ENCODE measurements at places on chromosomes 7 and 10.

- no peak for DNase-seq
Measured at GRCh38 chr7:118583641-118584040, 359.1 kb downstream of the ANKRD7 start.

GRCh38 chr10:126110489-126111180 is 214.3 kb downstream of the FANK1 start:
- DNase-seq, result no peak

DNA sequence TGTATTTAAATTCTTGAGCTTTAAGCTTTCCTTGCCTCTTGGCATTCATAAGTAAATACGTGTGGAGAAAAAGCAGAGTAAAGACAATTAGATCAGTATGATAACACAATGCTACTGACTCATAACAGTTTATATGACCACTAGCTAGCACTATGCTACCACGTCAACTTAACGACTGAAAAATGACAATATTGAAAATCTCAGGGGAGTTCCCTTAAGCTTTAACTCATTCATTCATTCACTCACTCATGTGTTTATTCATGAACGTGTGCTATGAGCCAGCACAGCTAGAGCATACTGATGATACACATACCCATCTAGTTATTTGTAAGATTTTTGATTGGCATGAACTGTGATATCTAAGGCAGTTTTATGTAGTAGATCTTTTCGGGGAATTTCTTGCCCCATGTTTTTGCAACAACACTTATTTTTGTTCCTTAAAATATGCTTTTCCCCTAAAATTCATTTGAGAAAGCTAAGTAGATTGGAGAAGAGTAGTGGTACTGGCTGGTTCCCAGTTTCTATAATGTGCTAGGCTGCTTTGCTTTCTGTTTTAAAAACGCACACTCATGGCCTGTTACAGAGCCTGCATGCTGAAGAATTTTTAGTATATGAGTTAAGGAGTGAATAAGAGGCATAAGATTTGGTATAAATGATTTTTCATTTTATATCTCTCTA is 57.4 kb upstream of the ACBD5 start:
- DNase-seq, result no peak

DNA sequence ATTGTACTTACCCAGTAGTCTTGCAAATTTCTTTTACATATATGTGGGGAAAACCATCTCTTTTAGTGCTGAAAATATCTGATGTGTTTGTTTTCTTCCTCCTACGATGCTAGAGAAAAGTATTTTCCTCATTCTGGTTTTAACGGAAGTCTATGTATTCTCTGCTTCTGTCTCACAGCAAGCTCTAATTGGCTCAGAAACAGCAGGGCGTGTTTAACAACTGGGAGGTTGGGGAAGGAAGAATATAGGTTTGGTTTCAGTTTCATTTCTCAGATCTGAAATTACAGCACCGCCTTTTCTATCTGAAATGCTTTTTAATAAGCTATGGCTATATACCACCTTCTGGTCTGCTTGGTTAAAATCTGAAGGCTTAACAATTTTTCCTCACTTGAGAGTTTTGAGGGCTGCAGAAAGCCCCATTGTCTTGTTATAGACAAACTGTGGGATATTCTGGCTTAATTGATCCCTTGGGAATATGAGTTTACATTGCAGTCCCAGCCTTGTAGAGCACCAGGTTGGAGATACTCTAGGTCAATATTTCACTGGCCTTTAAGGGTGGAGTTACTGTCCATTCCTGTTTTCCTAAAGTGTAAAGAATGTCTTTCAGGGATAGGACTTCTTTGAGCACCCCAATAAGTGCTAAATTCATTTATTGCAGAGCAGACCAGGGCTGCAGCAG is at the start of gene SAMD9:
Gene SAMD9, minus strand, starts transcription at position 128 of the 679 bp plus-strand sequence. CDS start 11,882 bp downstream, outside the sequence.
- peak; percentile 61 for DNase-seq

GRCh38 chr10:79137300-79137756 is 68.6 kb downstream of the ZMIZ1 start:
- DNase-seq, result no peak

DNA sequence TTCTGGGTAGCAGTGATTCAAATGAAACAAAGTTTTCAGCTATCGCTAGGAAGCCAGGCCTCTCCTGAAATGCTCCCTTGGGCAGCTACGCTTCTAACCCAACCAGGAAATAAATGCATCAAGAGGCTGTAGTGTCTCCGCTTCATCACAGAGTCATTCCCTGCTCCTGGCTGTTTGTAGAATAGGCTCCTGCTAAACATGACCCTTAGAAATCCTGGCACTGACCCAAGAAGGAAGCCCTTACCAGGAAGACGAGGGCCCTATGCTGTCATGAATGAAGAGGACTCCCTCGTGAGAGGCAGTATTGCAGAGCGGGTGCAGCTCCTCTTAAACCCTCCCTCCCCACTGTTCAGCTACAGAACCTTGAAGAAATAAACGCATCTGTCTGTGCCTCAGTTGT is 48.3 kb downstream of the NOD1 start:
- DNase-seq, result no peak

DNA sequence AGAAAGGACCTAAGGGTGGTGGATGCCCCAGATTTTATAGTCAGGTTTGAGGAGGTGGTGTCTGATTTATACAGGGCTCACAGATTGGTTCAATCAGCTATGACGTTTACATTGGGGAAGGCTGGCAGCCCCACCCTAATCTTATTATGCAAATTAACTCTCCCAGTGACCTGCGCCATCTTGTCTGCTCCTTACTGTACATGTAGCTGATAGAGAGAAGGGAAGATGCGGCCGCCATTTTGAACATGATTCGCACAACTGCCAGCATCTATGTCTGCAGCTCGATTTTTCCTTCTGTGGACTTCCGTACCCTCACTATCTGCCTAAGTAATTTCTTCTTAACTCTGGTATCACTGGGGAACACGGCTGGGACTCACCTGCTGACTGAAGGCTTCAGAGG is 619.0 kb upstream of the DPP6 start:
- DNase-seq, result no peak

GRCh38 chr7:11026452-11027359 is 53.0 kb downstream of the PHF14 start:
- no peak for DNase-seq

DNA sequence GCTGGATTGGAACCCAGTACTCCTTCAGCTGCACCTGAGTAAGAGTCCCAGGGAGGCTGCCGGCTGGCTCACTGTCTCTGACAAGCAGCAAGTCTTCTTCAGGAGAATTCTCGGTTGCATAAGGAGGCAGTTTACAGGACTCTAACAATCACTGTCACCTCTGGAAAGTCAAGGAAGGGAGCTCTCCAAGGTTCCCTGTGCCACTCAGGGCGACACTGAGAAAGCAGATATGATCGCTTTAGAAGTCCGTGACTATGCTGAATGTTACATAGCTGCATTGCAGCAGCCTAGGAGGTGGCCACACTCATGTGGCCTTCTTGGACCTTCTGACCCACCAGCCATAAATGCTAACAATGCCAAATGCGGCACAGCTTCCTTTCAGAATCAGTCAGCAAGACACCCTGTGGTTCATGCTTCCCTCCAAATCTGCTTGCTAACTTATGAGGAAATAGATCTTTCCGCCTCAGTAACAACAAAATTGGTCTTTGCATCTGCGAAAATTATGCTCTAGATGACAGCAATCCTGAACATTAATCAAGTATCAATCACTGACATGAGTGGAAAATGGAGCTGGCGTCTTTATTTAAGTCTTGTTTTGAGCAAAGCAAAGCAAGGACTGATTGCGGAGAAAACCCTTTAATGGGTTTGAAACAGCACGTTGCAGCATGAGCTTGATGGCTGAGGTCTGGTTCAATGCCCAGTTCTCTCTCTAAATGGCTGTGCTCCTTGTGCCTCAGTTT is 132.9 kb downstream of the ATXN7L1 start:
- no peak for DNase-seq

GRCh38 chr10:43399320-43400310 is 9.4 kb downstream of the HNRNPF start:
- DNase-seq, result no peak

DNA sequence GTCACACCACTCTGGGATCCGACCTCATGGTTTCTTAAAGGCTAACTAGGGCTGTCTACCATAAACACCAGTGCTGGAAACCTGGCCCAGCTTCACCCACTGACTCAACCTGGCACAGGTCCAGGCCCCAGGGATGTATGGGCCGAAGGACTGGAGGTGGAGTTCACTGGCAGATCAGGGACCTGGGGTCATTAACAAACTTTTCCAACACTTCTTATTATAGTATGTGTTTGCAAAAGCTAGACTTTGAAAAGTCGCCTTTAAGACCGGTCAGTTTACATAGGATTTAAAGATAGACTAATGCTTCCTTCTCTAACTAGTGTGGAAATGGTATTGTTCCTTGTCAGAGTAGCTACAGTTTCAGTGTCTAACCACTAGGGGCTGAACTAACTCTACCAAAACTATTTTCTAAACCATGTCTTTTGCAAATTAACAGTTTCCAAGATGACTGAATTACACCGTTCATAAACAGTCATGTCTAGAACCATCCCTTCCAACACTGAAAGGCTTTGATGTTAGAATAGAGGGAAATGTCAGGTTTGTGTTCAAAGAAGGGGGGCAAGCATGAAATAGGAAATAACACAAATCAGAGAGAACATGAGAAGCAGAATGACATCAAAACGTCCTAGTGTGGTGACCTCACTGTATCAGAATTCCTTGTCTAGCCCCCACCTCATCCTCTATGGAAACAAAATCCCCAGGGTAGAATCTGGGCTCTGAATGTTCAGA is 29.7 kb downstream of the STN1 start:
- DNase-seq, result no peak

DNA sequence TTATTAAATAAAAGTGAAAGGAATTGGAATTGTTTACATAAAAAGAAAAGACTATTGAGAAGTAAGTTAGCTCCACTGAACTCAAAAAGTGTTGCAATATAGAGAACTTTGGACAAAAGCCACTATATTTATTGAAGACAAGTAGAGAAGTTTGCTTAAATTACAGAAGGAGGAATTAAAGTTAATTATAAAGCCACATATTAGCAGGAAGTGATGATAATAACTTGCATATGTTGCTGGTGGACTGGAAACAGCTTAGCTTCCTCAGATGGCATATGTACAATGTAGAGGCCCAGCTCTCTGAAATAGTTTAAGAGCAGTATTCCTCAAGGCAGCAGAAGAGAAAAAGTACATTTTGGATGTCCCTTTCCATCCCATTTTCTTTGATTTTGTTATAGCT is 400.7 kb downstream of the GATA3 start:
- DNase-seq, result no peak

GRCh38 chr7:46446151-46446550 is 525.1 kb upstream of the IGFBP3 start:
- no peak for DNase-seq

- DNase-seq, result no peak
Measured at GRCh38 chr10:104034401-104035193, 51.1 kb downstream of the COL17A1 start.

DNA sequence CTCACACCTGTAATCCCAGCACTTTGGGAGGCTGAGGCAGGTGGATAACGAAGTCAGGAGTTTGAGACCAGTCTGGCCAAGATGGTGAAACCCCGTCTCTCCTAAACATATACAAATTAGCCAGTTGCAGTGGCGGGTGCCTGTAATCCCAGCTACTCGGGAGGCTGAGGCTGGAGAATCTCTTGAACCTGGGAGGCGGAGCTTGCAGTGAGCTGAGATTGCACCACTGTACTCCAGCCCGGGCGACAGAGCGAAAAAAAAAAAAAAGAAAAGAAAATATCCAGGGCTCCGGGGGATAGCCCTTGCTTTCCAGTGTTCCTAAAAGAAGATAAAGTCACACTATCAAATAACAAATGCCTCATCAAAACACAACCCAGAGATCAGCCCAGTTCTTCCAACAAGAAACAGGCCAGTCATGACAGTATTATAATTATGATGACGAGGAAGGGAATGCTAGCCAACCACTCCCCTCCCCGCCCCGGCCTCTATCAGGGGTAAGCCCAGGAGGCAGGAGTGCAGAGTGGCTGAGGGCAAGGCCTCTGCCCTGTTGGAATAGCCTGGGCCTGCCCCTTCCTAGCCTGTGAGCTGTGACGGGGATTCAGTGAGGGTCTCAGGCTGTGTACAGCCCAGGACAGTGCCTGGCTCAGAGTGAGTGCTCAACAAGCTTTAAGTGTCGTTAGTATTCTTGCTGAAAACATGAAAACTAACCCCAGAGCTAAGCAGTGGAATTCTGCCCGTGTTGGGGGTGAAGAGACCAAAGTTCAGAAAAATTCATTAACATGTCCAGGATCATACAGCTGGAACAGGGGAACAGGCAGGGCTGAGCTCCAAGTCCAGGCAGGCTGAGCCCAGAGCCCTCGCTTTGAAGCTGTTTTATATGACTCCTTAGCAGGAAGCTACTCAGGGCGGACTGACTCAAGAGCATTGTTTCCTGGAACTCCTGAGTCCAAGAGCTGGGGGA is 54.3 kb downstream of the FAM241B start:
- DNase-seq, result no peak

DNA sequence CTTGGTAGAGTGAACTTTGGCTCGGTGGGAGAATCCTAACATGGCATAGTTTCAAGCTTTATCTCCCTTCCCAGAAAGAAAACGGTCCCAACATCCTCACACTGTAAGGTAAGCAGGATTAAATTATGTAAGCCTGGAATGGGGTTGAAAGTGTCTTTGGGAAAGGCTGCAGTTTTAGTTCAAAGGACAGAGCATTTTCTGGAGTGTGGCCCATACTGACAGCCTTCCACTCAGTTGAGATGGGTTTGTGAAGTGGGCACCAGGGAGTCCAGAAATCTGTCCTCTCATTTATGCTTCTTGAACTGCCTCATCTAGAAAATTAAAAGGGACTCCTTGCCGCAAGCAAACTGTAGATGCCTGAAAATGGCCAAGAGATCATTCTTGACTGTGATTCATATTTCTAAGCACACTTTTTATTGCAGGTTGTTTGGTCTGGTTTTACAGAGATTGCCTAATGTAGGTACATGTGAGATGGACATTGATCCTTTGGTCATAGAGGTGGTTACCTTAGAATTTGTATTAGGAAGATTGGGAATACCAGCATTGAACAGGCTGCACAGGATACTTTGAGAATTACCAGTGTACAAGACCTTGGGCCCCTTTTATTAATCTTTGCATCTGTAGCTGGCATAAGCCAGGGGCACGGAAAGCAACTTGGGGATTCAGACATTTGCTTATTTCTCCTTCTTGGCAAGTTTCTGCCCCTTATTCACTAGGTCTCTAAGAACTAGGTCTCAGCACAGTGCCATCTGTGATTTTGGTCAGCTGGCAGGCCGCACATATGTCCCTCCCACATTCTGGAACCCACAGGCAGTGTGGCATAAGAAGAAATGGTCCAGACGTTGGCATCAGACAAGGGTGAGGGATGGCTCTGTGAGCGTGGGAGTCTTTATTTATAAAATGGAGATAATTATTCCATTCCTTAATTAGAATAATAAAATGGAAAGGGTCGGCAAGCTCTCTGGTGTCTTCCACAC is 125.9 kb downstream of the GLCCI1 start:
- DNase-seq, result no peak

Measured in memory B cell (primary cell).